ENCODE measurements at places on chromosomes 5 and 9.

DNA sequence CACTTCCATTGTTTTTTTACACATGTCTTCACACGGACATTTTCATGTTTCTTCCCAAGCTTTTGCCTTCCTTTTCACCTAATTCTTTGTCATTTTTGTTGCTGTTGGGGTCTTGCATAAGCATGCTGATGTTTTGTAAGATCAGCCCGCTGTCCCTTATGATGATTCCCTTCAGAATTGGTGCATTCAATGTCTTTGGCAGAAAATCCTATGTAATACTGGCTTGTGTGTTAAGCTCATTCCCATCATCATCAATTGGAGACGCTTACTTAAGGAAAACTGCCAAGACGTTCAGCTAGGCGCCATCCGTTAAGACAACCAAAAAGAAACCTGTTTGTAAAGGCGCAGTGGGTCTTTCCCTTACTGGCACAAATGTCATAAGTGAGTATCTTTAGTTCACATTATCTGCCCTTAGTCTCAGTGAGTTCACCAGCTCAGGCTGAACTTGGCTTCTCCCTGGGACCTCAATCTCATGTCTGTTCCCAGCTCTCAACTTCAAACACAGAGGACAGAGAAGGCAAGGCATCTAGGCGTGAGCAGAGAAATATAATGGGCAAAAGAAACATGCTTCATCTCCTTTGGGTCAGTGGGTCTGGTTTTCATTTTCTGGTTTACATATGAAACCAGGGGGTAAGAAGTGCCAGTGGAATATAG lies 97.9 kb downstream of the EFNA5 start:
- no peak for DNase-seq

DNA sequence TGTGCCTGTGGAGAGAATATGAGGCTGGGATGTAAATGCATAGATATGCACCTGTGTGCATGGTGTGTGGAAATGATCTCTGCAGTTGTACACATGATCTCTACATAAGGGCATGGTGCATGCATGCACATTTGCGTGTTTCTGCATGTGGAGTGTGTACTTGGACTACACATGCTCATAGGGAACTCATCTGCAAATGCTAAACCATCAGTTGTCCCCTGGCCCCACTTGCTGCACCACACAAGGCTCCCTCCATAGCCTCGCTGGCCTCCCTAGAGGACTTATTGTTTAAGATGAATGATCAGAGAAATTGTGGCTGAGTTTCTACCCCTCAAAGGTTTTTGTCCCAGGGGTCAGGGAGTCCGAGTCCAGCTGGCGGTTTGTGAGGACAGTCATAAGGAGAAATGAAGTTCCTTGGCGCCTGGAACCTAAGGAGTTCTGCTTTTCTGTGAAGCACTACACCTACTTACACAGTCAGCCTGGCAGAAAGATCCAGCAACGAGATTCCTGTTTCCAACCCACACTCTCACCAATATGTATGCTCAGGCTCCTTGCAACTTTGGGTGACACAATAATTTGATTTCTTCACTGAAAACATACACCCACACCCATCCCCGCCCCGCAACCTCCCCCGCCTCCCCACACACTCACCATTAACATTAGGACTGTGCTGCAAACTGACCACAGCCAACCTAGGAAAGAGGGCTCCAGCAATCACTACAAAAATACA lies 79.9 kb upstream of the CPEB4 start:
- no peak for DNase-seq

- no peak for DNase-seq
Observed at GRCh38 chr9:116377179-116377798, 223.7 kb downstream of the PAPPA start.

- no peak for DNase-seq
Observed at GRCh38 chr5:14305045-14305444, 161.9 kb downstream of the TRIO start.

DNA sequence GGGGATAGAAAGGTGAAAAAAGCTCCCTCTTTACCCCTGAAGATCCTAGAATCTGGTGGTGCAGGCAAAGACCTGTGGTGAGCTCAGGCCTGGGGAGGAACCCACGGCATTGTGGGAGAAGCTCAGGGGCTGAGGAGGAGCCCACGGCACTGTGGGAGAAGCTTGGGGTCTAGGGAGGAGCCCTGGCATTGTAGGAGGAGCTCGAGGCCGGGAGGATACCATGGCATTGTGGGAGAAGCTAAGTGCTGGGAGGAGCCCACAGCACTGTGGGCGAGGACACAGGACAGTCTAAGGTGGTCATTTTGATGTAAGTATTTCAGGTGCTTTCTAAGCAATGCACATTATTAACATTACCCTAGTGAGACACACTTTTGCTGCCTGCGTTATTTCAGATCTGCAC lies 179.7 kb downstream of the HSD17B3 start:
- no peak for DNase-seq

- DNase-seq: no peak
Observed at GRCh38 chr5:103127292-103127817, 7.3 kb downstream of the PPIP5K2 start.

DNA sequence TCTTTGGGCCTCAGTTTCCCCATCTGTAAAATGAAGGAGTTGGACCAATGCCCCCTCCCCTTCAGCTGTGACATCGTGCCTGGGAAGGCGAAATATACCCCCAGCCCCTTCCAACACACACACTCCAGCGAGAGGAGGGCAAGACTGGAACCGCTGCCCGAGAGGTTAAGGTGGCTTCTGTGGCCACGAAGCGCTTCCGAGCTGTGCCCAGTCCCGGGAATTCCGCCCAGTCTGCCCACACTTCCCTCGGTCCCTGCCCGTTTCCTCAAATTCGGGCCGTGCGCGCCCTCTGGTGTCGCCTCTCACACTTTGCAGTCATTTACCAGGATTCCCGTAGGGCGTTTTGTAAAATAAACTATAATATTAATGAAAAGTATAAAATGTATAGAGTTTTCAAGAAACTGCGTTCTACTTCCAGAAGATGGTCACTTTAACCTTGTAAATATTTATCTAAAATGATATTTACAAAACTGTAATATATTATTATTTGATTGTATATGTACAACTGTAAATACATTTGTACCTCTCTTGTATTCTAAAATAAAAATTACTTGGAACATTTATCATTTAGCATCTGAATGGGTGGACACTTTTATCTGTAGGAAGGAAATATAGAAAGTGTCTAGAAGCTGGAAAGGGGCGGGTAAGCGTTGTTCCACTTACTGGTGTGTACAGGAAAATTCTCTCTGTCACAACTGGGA lies 11.0 kb upstream of the EXOSC2 start:
- peak; percentile 79 for DNase-seq
